Activated naive CD8-positive, alpha-beta T cell treated with anti-CD3 and anti-CD28 coated beads for 36 hours (primary cell): ENCODE measurements at places on chromosomes 3 and 15. TPM values are rescaled to one million over a fixed set of nuclear protein-coding genes. Genes with fewer than 3 reads are reported as not detected.

SLC28A1 gene
- total RNA-seq = not detected

CX3CR1 gene
- 0.08 TPM for total RNA-seq

AAGAB gene
- 50.6 TPM for total RNA-seq

GPR87 gene
- not detected for total RNA-seq

ACTRT3 gene
- 1.7 TPM for total RNA-seq

SLITRK3 gene
- total RNA-seq = not detected

CPNE4 gene
- total RNA-seq = not detected

GOLGA8T gene
- not detected for total RNA-seq

ACKR4 gene
- total RNA-seq = 0.18 TPM

DNA sequence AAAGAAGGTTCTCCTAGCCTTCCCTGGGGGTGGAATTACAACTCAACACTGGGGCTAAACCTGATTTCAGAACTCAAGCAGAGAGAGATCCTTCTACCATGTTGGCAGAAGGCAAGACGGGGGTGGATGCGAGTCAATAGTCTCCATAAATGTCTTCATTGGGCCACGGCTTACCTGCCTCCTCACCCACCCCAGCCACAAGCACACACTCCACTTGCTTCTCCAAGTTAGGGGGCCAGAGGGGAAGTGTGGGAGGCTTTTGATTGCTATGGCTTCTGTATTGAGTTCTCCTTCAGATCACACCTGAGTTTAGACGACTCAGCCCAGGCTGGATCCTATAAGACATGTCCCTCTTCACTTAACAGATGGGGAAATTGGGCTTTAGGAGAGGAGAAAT is 178.9 kb downstream of the UACA start:
- H3K27me3 ChIP-seq = peaks cover 28% of the 10 kb centered on the region
- no peaks in the 10 kb centered on the region for H3K36me3 ChIP-seq
- no peak overlapping the region for H3K4me3 ChIP-seq
- peaks cover 18% of the 10 kb centered on the region for H3K4me1 ChIP-seq
- H3K27ac ChIP-seq = no peak overlapping the region
- DNase-seq = no peak

- DNase-seq = no peak
- no peak overlapping the region for H3K4me3 ChIP-seq
- H3K27me3 ChIP-seq = no peaks in the 10 kb centered on the region
- no peaks in the 10 kb centered on the region for H3K4me1 ChIP-seq
These were observed 57.2 kb downstream of the KIF9 start for GRCh38 chr3:47225310-47225906.

DNA sequence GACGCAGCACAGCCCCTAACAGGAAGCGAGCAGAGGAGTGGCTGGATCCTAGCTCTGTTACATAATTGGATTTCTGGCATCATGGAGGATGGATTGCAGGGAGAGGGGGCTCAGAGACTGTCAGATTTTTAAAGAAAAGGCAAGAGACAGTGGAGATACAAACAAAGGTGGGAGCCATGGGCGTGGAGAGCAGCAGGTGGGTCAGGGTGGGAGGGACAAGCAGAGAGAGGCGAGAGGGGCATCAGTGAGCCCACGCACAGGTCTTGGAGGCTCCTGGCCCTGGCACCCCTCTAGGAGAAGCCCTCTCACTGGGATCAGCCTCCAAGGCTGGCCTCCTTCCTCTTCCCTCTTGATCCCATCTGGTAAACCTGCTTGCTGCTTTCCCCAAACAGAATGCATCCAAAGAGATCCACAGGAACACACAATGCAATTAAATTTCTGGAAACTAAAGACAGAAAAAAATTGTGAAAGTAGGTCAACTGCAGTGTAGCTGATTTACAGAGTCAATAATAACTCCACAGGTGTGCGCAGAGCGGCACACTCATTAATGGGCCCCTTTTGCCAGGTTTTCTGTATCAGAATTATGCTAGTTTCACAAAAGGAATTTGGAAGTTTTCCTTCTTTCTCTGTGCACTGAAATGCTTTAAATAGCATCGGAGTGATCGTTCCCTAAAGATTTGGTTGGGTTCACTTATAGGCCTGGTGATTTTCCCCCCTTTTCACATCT is 66.1 kb downstream of the LSM3 start:
- DNase-seq = no peak
- H3K4me3 ChIP-seq = no peak overlapping the region
- no peaks in the 10 kb centered on the region for H3K4me1 ChIP-seq
- H3K27me3 ChIP-seq = no peaks in the 10 kb centered on the region
- H3K36me3 ChIP-seq = no peaks in the 10 kb centered on the region
- H3K27ac ChIP-seq = no peak overlapping the region

GRCh38 chr15:70726753-70727152 is 36.6 kb downstream of the UACA start:
- H3K27me3 ChIP-seq = peaks cover 13% of the 10 kb centered on the region
- H3K36me3 ChIP-seq = no peaks in the 10 kb centered on the region
- H3K4me3 ChIP-seq = no peak overlapping the region

- H3K36me3 ChIP-seq = no peaks in the 10 kb centered on the region
- no peaks in the 10 kb centered on the region for H3K27me3 ChIP-seq
- no peak overlapping the region for H3K4me3 ChIP-seq
These were observed 172.6 kb downstream of the RBMS3 start for GRCh38 chr3:29453284-29454001.

GRCh38 chr3:42169579-42170120 is 78.5 kb downstream of the TRAK1 start:
- H3K4me3 ChIP-seq = no peak overlapping the region
- no peak for DNase-seq
- peaks cover 25% of the 10 kb centered on the region for H3K4me1 ChIP-seq
- no peaks in the 10 kb centered on the region for H3K27me3 ChIP-seq
- H3K27ac ChIP-seq = no peak overlapping the region

GRCh38 chr3:53009826-53010539 is 35.9 kb downstream of the SFMBT1 start:
- no peak overlapping the region for H3K4me3 ChIP-seq
- no peaks in the 10 kb centered on the region for H3K27me3 ChIP-seq
- H3K27ac ChIP-seq = no peak overlapping the region
- H3K4me1 ChIP-seq = peaks cover 32% of the 10 kb centered on the region
- no peak for DNase-seq

DNA sequence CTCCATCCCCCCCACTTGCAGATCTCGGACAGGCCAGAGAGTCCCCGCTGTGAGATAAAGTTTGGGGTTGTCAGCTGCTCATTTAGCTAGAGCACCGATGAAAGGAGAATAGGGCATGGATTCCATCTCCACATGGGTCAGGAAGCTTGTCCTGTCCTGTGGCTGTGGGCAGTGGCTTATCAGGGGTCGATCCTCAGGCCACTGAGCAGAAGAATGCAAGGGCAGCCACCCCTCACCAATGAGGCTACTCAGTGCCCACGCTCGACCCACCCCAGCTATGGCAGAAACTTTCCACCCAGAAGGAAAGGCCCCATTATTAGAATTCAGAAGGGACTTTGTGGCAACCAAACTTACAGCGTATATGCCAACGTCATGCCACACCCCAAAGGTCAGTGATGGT is 43.3 kb downstream of the CPN2 start:
- H3K4me1 ChIP-seq = peaks cover 28% of the 10 kb centered on the region
- no peak overlapping the region for H3K4me3 ChIP-seq
- no peak overlapping the region for H3K27ac ChIP-seq
- peaks cover 26% of the 10 kb centered on the region for H3K27me3 ChIP-seq

GRCh38 chr3:119365418-119365817 is 71.2 kb downstream of the ARHGAP31 start:
- peaks cover 2% of the 10 kb centered on the region for H3K36me3 ChIP-seq
- no peaks in the 10 kb centered on the region for H3K4me1 ChIP-seq
- no peak for DNase-seq
- H3K4me3 ChIP-seq = no peak overlapping the region
- H3K27ac ChIP-seq = no peak overlapping the region

DNA sequence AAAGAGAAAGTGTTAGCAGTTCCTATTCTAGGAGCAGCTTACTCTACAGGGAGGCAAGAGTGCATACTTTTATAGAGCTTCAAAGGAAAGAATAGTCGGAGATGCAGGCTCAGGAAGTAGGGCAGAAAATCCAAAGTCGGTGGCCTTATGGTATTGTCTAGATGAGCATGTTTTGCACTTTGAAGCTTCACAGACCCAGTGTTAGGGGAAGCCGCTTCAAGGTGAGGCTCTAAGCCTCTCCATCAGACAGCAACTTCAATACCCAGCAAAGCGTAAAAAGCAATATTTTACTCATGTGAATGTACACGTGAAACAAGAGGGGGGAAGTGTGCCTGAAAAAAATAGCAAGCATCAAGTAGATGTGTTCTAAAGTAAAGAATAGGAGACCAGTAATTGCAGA is 125.6 kb upstream of the RASGRP1 start:
- H3K27ac ChIP-seq = peak overlapping the region; percentile 32
- H3K36me3 ChIP-seq = peaks cover under 1% of the 10 kb centered on the region
- H3K4me3 ChIP-seq = no peak overlapping the region
- no peak for DNase-seq
- peaks cover 69% of the 10 kb centered on the region for H3K4me1 ChIP-seq

GRCh38 chr3:35932995-35933394 is 293.7 kb downstream of the ARPP21 start:
- no peaks in the 10 kb centered on the region for H3K27me3 ChIP-seq
- no peaks in the 10 kb centered on the region for H3K36me3 ChIP-seq
- no peak overlapping the region for H3K4me3 ChIP-seq

DNA sequence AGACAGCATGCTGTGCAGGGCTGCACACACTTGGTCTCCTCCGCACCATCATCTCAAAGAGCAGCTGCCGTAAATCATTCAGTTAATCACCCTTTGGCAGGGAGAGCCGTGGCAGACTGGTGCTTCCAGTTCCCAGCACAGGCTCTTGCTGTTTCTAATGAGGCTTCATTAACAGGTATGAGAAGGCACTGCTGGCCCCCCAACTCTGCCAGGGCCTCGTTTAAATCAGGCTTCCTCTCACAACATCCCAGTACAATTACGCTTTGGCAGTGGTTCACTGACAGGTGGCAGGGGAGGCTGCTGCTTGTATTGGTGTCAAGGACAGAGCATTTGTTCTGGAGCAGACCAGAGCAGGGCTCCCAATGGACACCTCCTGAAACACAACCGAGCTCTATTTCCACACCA is 77.1 kb downstream of the BFSP2 start:
- no peak overlapping the region for H3K4me3 ChIP-seq
- peaks cover 1% of the 10 kb centered on the region for H3K36me3 ChIP-seq
- no peak overlapping the region for H3K27ac ChIP-seq

- no peaks in the 10 kb centered on the region for H3K4me1 ChIP-seq
- no peak overlapping the region for H3K27ac ChIP-seq
- no peaks in the 10 kb centered on the region for H3K36me3 ChIP-seq
- H3K4me3 ChIP-seq = no peak overlapping the region
- DNase-seq = no peak
These were observed 107.3 kb upstream of the IGSF10 start for GRCh38 chr3:151568184-151568583.

DNA sequence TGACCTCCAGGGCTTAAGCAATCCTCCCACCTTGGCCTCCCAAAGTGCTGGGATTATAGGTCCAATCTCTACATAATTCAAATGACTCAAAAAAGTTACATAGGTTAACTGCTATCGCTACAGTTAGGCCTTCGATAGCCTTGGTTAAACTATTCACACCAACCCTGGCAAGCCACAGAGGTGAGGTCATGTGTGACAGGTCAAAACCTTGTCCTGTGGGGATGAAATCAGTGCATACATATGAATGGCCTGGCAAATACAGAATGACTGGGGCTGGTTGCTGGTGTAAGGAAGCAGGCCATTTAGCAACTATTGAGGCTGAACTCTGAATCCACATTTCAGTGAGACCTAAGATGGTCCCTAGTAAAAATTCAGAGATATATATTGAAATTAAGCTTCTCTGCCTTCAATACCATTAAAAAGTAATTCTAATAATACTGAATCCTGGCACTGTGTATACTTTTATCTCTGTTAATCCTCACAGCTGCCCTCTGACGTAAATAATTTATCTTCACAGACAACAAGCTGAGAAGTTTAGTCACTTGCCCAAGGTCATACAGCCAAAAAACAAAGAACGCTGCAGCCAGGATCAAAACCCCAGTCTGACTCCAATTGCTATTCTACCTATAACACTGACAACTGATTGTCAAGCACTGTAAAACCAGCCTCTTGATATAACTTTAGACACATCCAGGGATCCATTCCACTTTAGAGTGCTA is 35.3 kb downstream of the MKRN2 start:
- no peak overlapping the region for H3K4me3 ChIP-seq
- H3K36me3 ChIP-seq = peaks cover 28% of the 10 kb centered on the region
- H3K27ac ChIP-seq = peak overlapping the region; percentile 58
- DNase-seq = no peak

DNA sequence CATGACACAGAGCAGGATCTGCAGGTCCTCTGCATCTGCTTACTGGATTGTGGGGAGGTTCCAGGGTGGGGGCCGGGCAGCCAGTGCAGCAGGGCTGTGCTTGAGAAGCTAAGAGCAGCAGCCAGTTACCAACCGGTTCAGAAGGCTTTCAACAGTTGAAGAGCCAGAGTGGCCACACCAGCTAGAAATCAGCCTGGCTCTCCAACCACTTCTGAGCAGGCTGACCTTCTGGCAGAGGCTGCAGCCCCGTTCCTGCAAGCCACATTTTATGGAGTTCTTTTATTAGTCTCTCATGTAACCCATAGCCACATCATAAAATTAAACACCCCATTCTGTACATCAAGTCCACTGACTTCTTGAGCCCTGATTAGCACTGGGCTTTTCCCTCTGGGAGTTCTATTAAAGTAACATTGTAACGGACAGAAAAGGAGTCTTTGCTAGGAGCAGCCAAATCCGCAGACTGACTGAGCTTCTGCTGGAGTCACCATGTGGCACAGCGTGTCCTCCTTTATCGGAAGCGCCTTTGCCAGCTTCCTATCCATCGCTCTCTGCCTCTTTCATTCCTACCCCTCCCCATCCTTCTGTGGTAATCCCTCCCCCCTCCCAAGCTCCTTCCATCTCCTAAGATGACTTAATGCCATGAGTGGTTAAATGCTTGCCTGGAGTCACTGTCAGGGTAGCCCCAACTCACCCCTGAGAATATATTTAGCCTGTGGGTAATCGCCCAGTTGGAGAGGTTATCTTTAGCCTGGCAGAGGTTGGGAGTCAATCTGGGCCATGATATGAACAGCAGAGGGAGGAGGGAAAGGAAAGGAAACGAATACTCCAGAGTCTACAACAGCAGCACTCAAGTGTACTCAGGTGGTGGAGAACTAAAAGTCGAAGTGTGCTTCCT is 138.5 kb upstream of the HES1 start:
- DNase-seq = no peak
- no peak overlapping the region for H3K4me3 ChIP-seq
- H3K36me3 ChIP-seq = no peaks in the 10 kb centered on the region
- H3K27me3 ChIP-seq = peaks cover 22% of the 10 kb centered on the region
- H3K27ac ChIP-seq = no peak overlapping the region

GRCh38 chr15:68586274-68586961 is 7.6 kb downstream of the CORO2B start:
- H3K4me3 ChIP-seq = no peak overlapping the region
- peak overlapping the region; percentile 54 for H3K27ac ChIP-seq
